ENCODE measurements at places on chromosomes 6 and 20.

GRCh38 chr6:159456349-159456748 is 236.7 kb downstream of the SOD2 start:
- no peak for DNase-seq

DNA sequence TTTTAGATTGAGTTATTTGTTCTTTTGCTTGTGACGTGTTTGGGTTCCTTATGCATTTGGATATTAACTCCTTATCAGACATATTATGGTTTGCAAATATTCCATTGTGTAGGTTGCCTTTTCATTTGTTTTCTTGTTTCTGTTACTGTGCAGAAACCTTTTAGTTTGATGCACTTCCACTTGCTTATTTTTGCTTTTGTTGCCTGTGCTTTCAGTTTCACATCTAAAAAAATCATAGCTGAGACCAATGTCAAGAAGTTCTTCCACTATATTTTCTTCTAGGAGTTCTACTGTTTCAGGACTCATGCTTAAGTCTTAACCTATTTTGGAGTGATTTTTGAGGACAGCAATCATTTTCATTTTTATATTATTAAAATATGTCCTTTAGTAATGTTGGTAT is 113.5 kb downstream of the EPM2A start:
- no peak for DNase-seq

DNA sequence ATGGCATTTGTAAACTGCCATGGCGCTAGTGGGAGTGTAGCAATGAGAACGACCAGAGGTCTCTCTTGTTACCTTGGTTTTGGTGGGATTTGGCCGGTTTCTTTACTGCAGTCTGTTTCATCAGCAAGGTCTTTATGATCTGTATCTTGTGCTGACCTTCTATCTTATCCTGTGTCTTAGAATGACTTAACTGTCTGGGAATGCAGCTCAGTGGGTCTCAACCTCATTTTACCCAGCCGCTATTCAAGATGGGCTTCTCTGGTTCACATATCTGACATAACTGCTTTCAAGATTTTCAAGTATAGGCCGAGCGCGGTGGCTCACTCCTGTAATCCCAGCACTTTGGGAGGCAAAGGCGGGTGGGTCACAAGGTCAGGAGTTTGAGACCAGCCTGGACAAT is 1.9 kb upstream of the SFT2D1 start:
- no peak for DNase-seq

- DNase-seq: peak; percentile 45
Observed at GRCh38 chr20:17612287-17612991, 42.6 kb downstream of the DSTN start.

DNA sequence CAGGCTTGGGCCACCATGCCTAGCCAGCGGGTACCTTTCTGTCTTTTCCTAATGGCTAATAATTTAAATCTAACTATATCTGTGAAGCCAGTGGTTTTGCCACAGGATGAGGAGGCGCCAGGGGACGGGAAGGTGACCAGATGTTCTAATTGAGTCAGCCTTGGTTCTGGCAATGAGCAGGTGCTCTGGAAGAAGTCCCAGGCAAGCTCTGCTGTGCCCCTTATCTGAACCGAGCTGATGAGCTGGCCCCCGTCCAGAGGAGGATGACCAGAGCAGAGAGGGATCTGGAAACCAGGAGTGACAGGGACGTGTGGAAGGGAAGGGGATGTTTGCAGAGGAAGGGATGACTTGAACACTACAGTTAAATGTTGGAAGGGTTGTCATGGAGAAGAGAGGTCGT is 46.7 kb downstream of the SLC35D3 start:
- no peak for DNase-seq

DNA sequence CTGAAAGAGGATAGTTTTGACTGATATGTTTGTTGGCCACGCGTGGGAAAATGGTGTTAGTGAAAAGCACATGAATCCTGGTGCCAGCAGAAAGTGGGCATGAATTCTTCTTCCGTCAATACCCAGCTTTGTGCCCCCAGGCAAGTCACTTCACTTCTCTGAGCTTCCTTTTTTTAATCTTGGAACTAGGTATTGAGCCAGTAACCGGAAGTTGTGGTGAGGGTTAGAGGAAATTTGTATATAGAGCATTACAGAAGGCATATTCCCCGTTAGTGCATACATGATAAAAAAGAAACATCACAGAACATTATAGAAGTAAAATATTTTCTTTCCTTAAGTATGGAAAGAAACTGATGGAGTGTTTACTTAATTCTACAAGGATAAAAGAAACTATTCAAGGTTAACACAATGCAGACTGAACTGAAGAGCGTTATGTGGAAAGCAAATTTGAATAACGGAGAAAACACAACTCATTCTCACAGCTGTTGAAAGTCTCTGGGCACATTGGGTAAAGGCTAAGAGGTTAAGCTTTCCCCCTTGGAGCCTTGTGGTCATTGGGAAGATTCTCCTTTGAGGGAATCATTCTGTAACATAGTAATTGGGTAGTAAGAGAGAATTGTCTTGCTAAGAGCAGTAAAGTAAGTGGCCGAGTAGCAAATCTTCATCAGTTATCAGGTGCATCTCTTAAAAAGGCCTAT is 223.1 kb downstream of the BCAS1 start:
- DNase-seq: peak; percentile 28

DNA sequence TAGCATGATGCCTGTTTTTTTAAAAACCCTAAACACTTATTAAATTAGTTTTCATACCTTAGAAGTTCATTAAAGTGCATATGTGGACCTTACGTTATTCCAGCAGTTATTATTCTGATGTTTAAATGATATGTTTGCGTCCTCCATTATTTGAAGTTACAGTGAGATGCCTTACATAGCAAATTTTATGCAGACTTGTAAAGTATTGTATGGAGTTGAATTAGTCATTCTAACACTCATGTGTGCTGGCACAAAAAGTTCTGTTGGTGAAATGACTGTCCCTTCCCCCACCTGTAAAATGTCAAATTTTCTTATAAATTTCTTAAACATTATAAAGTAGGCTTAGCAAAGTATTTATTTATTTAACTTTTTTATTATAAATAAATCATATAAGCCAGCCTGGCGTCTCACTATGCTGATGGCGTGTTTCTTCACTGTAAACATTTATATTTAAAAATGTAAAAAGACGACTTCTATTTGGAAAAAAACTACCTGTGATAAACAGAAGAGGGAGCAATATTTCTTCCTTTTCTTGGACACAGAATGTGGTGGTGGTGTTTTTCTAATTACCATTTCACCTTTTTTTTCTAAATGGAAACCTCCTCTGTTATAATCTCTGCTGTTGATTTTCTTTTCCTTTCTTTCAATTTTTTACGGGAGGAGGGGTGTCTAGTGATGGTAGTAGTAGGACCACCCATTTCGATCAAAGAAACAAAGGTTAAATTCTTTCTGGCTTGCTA is 155.4 kb downstream of the RFPL4B start:
- DNase-seq: no peak

DNA sequence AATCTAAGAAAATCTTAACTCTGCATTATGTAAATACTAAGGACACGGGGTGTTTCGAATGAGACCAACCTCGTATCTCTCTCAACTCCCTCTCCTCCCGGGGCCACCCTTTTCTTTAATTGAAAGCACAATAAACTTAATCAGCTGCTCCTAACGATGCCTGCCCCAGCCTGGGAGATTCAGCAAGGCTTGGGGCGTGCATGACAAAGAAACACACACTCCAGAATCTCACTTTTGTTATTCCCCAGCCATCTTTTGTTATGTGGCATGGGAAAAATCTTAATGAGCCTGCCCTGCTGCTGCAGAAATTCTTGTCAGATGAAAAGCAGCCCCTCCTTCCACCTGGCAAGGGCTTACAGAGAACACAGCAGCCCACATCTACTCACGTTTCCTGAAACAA is 117.4 kb downstream of the TTLL2 start:
- DNase-seq: no peak

- DNase-seq: no peak
Observed at GRCh38 chr6:147905711-147906110, 397.2 kb downstream of the SAMD5 start.

DNA sequence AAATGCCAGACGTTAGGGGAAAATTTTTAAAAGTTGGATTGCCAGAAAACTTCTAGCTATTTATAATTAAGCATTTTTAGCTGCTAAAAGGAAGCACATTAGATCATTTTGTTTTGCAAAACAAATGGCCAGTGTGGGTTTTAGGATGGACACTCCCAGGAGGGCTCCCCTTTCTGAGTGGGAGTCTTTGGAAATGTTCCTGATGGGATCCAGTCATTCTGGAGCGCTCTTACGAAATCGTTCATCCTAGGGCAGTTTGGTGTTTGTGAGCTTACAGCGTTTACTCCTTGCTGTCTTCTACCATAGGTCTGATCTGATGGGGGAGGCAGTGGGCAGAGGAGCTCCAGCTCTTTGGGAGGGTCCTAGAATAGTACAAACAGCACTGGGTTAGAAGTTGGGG is 14.7 kb downstream of the GNAS start:
- DNase-seq: no peak

GRCh38 chr6:4587171-4587570 is 189.0 kb upstream of the CDYL start:
- no peak for DNase-seq

DNA sequence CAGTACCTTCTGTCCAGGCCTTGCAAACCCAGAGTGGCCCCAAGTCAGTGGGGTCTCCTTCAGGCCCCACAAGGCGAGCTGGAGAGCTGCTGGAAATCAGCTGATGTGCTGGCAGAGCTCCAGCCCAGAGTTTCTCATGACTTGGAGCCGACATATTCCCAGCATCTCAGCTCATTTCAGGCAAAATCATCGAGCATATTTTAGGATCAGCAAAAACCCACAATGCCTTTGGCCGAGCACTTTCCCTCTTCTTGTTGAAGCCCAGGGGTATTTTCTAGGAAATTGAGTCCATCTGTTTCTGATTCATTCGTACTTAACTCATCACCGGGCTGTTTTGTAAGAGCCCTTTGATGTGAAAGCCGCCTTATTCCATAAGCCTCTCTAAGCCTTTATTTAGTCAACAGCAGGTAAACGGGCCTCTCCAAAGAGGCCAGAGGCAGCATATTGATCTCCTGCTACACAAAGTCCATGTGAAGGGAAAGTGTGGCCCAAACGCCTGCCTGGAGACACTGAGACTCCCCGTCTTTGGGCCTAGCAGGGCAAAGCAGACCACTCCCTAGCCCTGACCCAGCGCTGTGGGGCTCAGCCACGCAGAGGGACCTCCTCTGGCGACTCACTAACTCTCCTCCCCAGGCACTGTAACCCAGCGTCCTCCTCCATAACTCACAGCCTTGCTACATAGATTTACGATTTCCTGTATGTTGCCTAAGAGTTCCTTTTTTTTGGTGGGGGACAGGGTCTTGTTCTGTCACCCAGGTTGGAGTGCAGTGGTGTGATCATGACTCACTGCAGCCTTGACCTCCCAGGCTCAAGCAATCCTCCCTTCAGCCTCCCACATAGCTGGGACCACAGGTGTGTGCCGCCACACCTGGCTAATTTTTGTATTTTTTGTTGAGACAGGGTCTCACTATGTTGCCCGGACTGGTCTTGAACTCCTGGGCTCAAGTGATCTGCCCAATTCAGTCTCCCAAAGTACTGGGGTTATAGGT is 12.1 kb upstream of the C20orf203 start:
- DNase-seq: no peak

- no peak for DNase-seq
Observed at GRCh38 chr6:11798096-11798495, 19.5 kb upstream of the ADTRP start.

- DNase-seq: no peak
Observed at GRCh38 chr6:45498591-45498990, 120.9 kb upstream of the SUPT3H start.

GRCh38 chr6:137246791-137247202 is 27.6 kb upstream of the IFNGR1 start:
- DNase-seq: no peak

GRCh38 chr20:4045082-4045481 is 29.7 kb upstream of the RNF24 start:
- no peak for DNase-seq

DNA sequence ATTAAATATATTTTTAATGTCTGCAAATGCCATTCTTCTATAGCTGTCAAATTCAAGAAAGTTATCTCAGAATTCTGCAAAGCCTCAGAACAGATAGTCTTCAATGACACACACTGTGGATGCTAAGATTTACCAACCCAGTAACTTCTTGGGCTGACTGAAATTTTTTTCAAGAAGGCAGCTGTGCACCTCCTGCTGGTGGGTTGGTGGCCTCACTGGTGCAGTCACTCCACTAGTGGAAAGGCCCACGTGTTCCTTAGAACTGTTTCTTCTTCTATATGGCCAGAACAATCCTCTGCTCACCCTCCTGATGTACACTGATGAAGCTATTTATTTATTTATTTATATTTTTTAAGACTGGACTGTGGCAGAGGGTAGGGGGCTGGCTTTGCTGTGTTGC is 28.1 kb upstream of the MTCL3 start:
- peak; percentile 20 for DNase-seq

GRCh38 chr6:133187657-133188453 is 53.3 kb upstream of the EYA4 start:
- no peak for DNase-seq

GRCh38 chr6:151381722-151382121 is 9.6 kb downstream of the ZBTB2 start:
- no peak for DNase-seq

DNA sequence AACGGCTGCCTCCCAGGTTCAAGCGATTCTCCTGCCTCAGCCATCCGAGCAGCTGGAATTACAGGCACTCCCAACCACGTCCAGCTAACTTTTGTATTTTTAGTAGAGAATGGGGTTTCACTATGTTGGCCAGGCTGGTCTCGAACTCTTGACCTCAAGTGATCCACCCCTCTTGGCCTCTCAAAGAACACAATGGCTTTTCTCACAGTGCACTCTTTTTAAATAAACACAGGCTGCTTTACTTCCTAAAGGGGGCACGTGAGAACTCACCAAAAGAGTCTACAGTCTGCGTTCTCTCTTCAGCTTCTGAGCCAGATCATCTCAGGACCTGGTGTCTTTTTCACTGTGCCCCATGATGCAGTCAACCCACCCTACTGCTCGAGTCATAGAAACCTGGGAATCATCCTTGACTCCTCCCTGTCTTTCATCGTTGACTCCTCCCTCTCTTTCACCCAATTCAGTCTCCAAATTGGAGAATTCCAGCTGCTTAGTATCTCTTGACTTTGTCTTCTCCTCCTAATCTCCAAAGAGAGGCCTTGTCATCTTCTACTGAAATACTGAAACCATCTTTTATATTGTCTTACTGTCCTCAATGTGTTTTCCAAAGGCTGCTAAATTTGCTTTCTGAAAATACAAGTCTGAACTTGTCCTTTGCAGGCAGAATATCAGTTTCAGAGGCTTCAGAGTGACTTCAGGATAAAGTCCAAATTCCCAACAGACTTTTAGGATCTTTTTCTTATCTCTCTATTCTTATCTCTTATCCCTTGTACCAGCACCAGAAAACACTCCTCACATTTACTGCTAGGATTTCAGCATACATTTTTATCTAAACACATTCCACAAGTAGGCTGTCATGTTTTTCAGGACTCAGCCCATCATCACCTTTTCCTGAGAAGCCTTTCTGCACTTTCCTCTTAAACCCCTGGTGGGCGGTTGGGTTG is 323.4 kb downstream of the SYNE1 start:
- no peak for DNase-seq

Measured in CD4-positive, alpha-beta T cell treated with Interleukin-6 for 4 hours (primary cell).